ENCODE measurements at places on chromosomes 2 and 18.

- DNase-seq: no peak
Observed at GRCh38 chr18:22219568-22220355, 50.4 kb downstream of the GATA6 start.

- DNase-seq: no peak
Observed at GRCh38 chr18:37930640-37931039, 365.0 kb upstream of the CELF4 start.

GRCh38 chr2:230944123-230944653 is 19.1 kb upstream of the GPR55 start:
- peak; percentile 55 for DNase-seq

- no peak for DNase-seq
Observed at GRCh38 chr2:102401456-102401855, 21.5 kb upstream of the IL18RAP start.

DNA sequence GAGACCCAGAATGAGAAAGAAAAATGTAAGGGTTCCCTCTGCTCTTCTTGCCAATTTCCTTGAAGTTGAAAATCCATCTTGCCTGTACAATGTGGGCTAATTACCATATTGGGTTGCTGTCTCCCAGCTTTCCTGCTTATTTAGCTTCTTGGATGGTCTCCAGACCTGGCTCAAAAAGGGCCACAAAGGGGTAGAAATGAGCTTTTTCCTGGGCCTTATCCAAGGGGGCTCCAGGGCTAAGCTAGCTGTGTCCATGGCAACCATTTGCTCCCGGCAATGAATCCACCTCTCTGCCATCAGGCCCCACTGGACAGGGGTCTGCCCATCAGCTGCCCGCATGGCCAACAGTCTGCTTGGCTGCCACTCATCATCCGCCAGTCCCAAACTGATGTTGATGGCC is 85.0 kb downstream of the BOD1L2 start:
- DNase-seq: no peak

- no peak for DNase-seq
Observed at GRCh38 chr2:8380566-8380965, 301.3 kb upstream of the ID2 start.

GRCh38 chr2:206011018-206011614 is 74.9 kb downstream of the INO80D start:
- DNase-seq: no peak

DNA sequence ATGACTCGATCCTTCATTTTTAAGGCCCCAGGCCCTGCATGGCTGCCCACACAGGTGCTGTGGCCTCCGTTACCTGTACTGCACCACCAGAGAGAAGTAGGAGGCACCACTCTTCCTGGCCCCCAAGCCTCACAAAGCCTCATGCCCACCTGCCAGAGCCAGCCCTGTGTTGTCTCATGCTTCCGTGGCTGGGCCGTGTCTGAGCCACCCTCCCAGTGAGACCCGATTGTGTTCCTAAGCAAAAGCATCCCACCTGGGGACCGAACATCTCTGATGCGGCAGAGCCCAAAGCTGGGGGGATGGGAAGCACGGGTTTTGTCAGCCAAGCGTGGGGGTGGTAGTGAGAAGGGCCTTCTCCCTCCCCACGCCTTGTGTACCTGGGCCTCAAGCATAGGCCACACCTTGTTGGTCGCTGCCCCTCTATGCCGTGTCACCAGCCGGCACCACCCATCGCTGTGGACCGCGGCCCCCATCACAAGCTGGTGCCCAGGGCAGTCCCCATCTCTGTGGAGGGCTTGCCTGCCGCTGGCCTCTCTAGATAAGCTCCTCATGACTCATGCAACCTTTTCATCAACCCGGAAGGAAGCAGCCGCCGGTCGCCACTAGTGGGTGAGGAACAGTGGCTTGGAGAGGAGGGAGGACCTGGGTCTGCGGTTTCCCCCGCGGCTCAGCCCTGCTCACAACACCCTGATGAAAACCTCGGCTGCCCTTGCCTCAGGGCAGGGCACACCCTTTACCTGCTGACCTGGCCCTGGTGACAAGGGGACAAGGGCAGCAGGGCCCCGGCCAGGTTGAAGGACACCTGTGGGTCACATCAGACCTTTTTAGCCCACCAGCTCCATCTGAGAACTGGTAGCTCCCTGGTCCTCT is 2.7 kb upstream of the RNPEPL1 start:
- DNase-seq: peak; percentile 90

DNA sequence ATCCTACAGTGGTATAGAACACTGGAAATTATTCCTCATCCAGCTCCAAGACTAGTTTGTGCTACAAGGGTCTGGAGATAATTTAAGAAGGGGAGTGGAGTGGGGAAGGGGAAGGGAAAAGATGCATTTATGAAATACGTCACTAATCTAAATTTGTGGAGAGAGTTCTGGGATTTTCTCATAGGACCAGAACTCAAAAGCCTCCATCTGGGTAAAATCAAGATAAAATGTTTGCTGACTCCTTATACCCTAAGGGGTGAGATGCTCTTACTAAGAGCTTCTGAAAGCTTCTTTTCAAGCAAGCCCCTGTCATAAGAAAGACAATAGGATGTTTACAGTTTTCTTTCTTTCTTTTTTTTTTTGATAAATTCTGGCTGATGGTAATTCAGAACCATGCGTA is 88.5 kb upstream of the RBMS1 start:
- DNase-seq: no peak

DNA sequence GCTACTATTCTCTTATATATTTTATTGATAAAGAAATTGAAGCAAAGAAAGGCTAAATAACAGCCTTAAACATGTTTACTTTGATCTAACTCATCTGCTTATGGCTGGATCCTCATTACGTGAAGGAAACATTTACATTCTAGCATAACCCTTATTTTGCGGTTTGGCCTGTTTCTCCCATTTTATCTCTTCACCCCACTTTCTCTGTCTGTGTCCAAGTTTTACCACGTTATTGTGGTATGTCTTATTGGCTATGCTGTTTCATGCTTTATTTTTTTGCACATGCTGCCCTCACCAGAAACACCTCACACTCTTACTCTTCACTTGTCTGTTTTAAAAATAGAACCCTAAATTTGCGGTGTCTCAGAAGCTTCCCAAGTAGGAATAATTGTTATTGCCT is 78.5 kb downstream of the RPIA start:
- DNase-seq: no peak

- DNase-seq: no peak
Observed at GRCh38 chr2:83686863-83687262, 772.2 kb downstream of the SUCLG1 start.

DNA sequence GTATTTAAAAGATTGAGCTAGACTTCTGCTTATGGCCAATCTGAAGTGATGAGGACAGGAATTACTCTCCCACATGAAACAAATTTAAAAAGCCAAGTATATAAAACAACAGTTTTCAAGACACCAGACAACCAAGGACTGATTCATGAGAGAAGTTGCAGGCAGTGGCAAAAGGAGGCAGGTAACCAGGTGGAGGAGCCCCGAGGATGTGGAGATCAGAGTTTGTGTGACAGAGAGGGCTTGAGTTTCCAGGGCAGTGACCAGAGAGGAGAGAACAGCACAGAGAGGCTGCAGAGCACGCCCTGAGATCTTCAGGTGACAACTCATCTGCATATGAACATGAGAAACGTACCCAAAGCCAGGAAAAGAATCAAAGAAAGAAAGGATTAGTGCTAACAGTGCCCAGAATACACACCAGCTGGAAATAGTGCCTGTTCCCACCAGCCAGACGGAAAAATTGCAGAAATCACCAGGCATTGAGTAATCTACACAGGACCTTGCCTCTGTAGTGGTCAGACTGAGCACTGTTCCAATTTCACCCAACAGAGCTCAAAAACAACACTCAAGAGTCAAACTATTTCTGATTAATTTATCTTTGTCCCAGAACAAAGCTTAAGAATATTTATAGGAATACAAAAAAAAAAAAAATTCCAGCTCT is 173.1 kb downstream of the SEPTIN10 start:
- DNase-seq: no peak

DNA sequence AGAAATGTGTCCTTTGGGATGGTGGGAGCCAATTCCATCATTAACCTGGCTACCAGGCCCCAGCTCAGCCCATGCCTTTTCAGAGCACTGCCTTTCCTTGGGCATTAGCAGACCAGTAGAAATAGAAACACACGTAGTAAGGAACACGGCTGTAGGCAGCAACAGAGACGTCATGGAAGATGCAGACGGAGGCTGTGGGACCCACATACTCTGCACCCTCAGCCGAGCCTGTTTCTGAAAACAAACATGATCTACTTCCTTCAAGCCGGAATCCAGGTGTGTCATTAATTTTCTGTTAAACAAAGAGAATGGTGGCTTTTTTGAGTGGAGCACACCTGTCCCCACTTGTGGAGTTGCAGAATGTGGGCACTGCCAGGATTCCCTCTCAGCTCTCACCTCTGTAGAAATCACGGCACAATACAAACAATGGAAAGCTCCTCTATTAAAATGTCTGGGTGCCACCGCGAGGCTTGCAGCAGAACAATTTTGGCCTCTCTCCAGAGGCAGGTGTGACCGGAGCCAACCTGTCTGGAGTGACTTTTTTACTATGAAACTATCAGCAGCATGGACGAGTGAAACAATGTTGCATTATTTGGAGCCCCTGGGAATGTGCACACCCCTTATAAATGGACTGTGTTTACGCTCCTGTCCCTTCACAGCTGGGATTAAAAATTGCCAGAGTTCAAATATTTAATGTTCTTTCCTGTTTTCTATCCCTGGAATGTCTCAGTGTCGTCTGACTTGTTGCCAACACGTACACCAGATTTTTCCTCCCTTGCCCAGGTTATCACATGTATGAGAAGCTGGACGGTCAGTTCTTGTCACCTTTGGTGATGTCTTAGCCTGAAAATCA is 31.7 kb downstream of the SPP2 start:
- DNase-seq: no peak

- DNase-seq: no peak
Observed at GRCh38 chr2:207790898-207791297, 21.2 kb upstream of the FZD5 start.

- no peak for DNase-seq
Observed at GRCh38 chr2:211061612-211062296, 505.4 kb downstream of the CPS1 start.

- DNase-seq: no peak
Observed at GRCh38 chr2:22360735-22361374, 1024.1 kb upstream of the KLHL29 start.

GRCh38 chr2:133266041-133266925 is 302.0 kb downstream of the NCKAP5 start:
- no peak for DNase-seq

DNA sequence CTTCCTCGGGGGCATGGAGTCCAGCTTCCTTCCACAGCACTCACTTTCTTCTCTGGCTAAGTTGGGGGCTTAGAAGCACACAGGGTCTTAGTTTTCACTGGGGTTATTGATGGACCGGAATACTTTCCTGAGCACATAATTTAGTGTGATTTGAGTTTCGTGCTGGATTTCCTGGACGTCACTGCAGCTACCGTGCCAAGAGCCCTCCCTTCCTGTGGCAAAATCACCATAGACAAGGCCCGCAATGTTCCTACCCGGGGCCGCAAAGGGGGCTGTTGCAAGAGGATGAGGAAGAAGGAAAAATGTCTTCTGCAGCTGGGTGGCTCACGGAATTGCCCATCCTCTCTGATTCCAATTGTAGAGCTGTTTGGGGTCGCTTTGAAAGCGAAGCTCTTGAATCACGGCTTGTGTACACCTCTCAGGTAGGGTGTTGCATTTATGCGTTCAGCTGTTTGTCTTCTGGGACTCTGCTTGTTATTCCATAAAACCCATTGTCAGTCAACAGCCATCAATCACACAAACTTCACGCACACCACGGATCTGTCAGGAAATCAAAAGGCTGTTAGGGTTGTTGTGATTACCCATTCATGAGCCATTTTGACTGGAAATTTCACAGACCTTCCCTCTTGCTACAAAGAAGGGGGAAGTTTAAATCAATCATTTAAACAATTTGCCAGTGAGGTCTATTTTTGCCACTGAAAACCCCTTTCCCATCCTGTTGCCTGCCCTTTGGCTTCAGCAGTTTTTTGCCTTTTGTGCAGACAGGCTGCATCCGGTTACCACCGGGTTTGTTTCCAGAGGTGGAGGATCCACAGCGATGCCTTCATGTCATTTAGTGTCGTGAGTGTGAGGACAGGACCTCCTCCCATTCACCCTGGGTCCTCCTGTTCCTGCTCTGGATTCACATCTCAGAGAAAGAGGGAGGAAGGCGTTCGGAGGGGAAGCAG is 36.0 kb downstream of the SMIM21 start:
- no peak for DNase-seq
